Hypothalamus (tissue), 51 donors: ENCODE measurements at places on chromosomes 1 and 21.

DNA sequence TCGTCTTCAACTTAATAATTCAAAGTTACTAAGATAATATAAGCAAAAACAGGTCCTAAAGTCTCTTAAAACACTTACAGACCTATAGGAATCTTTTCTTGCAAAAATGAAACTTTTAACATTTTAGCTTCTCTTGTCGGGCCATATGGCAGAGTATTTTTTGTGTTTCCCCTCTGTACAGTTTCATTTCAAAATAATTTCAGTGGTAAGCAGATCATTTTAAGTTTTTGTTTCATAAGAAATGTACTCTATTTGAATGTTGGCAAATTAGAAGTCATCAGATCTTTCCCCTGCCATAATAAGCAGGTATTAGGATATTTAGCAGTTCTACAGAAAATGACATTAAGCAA is 37.9 kb downstream of the RGL1 start:
- no peak for DNase-seq

DNA sequence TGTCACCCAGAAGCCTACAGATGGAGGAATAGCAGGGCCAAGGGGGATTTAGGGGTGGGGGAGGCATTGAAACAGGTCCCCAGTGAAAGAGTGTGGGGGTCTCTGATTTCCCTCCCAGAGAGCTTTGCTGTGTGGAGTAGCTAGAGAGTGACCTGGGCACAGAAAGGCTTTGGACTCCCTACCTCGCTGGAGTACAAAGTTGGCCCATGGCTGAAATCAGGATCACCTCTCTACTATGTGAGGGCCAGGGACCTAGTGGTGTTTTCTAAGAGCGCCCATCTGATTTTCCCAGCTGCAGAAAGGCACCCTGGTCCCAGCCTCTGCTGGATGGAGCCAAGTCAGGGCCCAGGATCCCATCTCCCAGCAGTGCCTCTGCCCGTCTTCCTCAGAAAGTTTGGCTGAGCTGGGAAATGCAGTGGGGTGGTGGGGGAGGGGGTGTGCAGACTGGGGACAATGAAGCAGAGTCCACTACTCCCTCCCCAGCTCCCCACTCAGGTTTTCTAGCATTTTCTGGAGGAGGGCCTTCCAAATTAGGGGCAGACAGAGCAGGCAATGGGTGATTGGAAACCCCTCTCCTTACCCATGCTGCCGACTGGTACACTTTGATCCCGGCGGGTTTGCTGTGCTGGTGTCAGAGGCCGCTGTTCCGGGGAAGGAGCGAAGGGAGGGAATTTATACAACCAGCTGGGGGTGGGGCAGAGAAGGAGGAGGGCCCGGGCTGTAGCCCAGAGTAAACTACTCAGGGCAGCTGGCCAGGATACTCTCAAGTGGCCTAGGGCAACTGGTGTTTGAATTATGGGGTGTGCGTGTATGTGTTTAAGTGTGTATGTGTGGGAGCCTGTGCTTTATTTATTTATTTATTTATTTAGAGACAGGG is at the start of gene SELENBP1:
Gene SELENBP1, minus strand, starts transcription at position 648 of the 877 bp plus-strand sequence. Its CDS starts 64 bp downstream, at position 584.
- DNase-seq = peak; percentile 56

DNA sequence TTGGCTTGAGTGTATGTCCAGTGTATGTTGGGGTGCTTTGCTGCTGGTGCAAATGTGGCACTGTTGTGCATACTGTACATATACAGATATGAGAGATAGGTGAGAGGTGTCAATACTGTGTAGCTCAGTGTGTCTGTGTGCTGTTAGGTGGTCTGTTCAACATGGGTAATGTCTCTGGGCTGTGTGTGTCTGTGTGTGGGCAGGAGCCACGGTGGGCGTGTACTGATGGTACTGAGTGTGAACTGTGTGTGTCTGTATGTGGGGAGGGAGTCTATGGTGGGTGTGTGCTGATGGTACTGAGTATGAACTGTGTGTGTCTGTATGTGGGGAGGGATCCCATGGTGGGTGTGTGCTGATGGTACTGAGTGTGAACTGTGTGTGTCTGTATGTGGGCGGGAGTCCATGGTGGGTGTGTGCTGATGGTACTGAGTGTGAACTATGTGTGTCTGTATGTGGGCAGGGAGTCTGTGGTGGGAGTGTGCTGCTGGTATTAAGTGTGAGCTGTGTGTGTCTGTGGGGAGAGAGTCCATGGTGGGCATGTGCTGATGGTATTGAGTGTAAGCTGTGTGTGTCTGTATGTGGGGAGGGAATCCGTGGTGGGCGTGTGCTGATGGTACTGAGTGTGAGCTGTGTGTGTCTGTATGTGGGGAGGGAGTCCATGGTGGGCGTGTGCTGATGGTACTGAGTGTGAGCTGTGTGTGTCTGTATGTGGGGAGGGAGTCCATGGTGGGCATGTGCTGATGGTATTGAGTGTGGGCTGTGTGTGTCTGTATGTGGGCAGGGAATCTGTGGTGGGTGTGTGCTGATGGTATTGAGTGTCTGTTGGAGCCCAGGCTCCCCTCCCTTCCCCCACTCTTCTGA is 32.2 kb upstream of the FOXO6 start:
- DNase-seq = no peak

- no peak for DNase-seq
Observed at GRCh38 chr1:198841477-198841876, 202.6 kb downstream of the PTPRC start.

DNA sequence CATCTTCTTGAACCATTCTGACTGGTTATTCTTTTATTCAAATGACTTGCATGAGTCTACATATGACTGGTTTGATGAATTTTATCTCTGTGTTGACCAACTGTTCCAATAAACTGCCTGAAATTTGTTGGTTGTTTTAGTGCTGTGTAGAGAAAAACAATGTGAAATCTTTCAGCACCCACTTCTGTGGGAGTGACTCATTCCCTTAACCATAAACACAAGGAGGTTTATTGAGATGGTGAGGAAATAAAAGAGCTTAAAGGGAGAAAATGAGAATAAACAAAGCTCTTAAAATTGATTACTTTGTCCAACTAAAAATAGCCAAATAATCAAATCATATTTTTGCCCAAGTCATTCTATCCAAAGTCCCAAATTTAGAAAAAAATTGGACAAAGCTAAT is 341.1 kb downstream of the TGFB2 start:
- no peak for DNase-seq

DNA sequence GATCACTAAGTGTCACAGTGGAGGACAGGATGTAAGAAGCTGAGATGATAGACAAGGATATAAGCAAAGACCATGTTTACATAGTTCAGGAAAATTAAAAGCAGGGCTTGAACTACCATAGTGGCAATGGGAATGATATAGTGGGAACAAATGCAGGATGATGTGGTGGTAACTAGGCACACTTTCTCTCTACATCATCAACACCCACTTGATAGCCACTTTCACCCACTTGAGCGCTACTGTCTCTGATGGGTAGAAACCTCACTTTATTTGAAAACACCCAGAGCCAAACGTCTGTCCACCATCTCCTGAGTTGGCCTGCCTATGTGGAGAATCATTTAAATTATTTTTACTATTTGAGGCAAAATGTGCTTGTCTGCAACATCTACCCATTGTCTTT is 305.0 kb upstream of the ST6GALNAC5 start:
- no peak for DNase-seq

- no peak for DNase-seq
Observed at GRCh38 chr1:5375481-5375880, 616.7 kb downstream of the NPHP4 start.

DNA sequence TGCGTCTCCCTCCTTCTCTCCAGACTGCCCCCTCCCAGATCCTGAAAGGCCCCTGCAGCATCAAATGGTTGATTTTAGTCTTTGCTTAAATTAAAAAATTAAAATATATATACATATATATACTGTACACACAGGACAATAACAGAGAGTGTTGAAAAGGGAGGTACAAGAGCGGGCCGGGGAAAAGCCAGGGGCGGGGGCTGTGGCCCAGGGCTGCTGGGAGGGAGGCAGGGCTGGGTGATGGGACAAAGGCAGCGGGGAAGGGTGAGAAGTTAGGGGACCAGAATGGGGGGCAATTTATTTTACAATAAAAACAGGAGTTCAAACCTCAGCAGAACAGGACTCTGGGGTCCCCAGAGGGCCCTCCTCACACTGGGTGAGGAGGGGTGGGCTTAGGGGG is 10.5 kb downstream of the ARL8A start:
- no peak for DNase-seq

GRCh38 chr1:185869590-185869989 is 135.4 kb downstream of the HMCN1 start:
- no peak for DNase-seq

GRCh38 chr21:32516756-32517649 is 68.3 kb downstream of the TCP10L start:
- DNase-seq = no peak

DNA sequence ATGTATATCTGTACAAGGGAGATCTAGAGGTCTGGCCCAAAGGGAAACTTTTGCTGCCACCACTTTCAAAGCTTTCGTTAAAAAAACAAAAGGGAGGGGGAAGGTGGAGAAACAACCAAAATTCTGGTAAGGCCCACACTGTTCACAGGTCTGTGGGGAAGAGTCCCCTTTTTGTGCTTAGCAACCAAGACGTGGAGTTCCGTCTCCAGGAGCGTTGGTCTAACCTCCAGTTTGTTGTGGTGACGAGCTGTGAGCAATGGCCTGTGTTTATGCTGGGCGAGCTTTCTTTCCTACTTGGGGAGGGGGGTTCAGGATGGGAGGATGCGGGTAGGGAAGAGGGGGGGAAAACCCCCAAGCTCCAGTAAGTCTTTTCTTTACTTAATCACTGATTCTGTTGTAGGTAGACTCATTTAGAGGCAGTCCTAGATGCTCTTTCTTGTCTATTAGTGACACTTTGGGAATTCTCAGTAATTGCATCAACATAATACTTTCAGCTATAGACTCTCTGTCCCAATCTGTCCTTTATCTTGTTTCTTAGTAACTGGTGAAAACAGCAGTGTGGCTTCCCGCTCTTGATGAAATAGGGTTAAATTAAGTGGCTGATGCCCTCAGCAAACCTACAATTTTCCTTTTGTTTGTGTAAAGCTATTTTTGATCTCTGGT is 1.5 kb downstream of the HIPK1 start:
- DNase-seq = no peak

DNA sequence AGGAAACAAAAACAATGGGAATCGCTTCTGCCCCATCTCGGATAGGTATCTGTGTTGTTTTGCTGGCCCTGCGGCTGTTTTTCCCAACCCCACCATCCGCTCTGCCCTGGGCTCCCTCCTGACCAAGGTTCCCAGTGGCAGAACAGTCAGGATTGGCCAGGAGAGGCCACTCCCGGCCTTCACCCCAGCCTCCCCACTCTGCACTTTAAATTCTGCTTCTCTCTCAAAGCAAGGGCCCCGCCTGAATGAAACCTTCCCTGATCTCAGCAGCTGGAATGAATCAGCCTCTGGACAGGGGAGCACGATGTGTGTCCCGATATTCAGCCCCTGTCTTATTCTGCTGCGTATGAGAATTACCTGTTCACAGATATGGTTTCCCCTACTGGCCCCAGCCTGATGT is 16.3 kb downstream of the C1orf115 start:
- DNase-seq = no peak

DNA sequence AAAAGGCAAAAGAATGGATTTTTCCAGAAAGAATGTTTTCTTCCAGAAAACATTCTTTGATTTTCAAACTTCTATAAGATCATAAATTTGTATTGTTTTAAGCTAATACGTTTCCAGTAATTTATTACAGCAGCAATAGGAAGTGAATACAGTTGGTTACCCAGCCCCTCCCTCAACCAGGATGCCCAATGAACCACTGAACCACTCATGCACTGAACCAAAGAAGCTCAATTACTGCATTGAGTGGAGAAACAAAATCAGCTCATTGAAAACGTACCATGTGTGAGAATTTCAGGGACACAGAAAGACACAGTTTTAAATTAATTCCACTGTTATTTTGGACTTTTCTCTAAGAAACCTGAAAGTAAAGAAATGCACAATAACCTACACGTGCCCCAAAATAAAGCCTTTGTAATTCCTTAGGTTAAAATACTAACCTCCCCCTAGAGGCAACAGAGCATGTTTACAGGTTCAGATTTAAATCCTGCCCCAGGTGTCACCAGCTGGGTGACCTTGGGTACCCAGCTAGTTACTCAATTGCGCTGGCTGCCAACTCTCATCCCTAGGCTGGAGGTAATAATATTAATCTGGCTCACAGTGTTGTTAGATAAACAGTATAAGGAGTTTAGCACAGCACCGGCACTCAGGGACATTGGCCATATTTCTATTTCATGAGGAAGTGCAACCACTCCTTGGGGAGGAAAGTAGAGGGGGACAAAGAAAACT is 111.7 kb downstream of the NMNAT2 start:
- no peak for DNase-seq

DNA sequence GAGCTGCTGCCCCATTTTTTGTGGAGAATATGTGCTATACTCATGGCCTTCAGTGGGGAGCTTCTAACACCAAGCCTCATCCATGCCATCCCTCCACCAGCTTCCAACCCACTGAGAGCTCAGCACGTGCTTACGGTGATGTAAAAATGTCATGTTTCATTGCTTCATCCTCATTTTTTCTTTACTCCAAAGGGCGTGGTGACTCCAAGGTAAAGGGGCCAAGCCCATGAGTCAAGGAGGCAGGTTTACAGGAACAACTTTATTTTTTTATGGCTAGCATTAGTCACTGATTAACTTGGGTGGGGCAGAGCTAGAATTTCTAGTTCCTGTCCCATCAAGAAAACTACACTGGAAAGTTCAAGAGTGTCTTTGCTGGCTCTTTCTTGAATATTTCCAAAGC is at the start of gene C1orf226:
Gene C1orf226, plus strand, starts transcription at position 346 of the 400 bp plus-strand sequence. CDS start 174 bp downstream, outside the sequence.
- no peak for DNase-seq

- DNase-seq = peak; percentile 8
Observed at GRCh38 chr1:26538480-26539412, 9.2 kb downstream of the RPS6KA1 start.

GRCh38 chr1:226149806-226150205 is 36.7 kb downstream of the ACBD3 start:
- DNase-seq = no peak

- no peak for DNase-seq
Observed at GRCh38 chr1:16922885-16923431, 1.2 kb downstream of the CROCC start.

GRCh38 chr1:231866392-231867331 is 240.1 kb downstream of the DISC1 start:
- DNase-seq = peak; percentile 42

DNA sequence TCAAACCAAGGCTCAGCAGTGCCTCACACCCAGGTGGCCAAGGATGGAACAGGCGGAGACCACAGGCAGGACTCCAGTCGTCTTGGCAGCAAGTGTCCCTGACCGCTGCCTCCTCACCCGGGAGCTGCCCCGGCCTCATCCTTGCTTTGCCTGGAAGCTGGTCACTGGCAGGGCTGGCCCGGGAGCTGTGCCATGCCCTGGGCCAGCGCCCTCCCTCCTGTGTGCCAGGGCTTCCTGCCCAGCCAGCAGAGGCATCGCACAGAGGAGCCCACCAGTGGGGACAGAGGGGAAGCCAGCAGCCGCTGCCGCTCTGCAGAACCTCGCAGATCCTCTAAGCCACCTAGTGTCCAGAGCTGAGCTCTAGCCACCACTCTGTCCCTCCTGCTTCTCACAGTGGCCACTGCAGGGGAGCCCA is 7.8 kb downstream of the CASZ1 start:
- DNase-seq = peak; percentile 19
